Endothelial cell (in vitro differentiated cells): ENCODE measurements at places on chromosomes 16 and 17.

- no peak for DNase-seq
Measured at GRCh38 chr17:70070305-70071027, 4.6 kb upstream of the KCNJ16 start.

DNA sequence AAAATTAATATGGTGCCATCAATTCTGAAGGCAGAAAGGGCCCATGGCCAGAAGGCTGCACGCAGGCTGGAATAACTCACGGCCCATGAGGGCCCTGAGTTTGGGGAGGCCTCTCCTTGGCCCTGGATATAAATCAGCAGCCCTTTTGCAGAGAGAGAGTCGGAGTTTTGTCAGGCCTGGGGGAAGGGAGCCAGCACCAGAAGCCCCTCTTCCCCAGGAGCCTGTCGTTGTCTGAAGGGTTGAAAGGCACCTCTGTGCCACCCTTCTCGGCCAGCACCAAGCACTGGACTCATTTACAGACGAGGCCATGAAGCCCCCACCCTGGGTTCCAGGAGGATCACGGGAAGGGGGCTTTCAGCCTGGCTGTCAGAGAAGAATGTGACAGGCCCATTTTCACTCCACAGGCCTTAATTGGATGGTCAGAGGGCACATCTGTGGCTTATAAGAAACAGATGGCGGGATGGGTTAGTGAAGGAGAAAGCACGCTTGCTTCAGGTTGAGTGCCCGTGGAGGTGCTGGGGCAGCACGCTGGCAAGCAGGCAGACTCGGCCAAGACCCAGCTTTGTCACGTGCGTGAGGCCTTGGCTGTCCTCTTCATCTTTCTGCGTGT is 140.6 kb downstream of the CLEC16A start:
- no peak for DNase-seq

DNA sequence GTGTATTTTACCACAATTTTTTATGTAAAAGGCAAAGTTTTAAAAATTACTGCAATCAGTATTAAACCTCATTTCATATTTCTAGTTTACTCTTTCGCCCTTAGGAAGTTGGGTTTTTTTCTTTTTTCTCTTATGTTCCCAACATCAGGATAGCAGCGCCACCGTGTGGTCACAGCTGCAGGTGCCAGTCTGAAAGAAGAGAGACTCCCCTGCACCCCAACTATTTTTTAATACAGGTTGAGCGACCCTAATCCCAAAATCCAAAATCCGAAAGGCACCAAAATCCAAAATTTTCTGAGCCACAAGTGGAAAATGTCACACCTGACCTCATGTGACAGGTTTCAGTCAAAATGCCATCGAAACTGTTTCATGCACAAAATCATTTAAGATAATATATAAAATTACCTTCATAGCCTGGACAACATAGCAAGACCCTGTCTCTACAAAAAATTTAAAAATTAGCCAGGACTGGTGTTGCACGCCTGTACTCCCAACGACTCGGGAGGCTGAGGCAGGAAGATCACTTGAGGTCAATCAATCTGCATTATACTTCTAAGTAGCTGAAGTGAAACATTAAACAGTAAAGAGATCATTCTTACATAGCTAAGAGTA is 21.8 kb upstream of the ASGR2 start:
- DNase-seq, result peak; percentile 74

DNA sequence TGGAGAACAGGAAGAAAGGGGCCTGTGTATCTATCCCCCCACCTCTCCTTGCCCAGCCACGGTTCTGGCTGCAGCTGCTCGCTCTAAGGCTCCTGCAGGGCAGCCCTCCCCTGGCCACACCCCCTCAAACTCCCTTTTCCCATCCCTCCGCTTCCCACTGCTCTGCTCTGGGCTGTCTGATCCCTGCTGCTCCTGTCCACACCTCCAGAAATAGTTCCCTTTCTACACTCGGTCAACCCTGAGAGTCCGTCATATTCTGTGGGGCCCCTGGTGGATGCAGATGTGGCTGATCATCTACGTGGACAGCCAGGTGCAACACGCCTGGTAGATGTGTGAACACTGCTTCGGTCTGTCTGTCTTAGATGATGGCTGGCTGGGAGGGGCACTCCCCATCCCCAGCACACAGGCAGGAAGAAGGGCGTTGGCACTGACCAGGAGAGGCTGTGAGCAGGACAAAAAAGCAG is 19.3 kb upstream of the KRT19 start:
- DNase-seq, result no peak

DNA sequence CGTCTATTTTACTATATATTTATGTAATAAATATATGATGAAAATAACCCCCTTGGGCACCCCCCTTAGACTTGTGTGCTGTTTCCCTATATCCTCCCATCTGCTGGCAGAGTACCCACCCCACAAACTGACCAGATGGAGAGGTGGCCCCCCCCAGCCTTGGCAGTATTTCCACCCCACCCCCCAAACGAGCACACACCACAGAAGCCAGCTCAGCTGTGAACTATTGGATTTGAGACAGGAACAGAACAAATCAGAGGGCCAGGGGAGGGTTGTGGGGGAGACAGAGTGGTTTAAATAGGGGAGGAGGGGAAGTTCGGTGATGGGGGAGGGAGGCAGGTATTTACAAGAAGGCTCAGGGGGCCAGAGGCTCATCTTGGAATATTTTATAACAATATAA is 7.8 kb downstream of the NR1D1 start:
- DNase-seq, result no peak

- no peak for DNase-seq
Measured at GRCh38 chr17:82400830-82401229, 17.3 kb upstream of the HEXD start.

- no peak for DNase-seq
Measured at GRCh38 chr17:39244016-39244599, 18.4 kb upstream of the STAC2 start.
